Body of pancreas (tissue), 4 donors: ENCODE measurements at places on chromosomes 16 and 17.

DNA sequence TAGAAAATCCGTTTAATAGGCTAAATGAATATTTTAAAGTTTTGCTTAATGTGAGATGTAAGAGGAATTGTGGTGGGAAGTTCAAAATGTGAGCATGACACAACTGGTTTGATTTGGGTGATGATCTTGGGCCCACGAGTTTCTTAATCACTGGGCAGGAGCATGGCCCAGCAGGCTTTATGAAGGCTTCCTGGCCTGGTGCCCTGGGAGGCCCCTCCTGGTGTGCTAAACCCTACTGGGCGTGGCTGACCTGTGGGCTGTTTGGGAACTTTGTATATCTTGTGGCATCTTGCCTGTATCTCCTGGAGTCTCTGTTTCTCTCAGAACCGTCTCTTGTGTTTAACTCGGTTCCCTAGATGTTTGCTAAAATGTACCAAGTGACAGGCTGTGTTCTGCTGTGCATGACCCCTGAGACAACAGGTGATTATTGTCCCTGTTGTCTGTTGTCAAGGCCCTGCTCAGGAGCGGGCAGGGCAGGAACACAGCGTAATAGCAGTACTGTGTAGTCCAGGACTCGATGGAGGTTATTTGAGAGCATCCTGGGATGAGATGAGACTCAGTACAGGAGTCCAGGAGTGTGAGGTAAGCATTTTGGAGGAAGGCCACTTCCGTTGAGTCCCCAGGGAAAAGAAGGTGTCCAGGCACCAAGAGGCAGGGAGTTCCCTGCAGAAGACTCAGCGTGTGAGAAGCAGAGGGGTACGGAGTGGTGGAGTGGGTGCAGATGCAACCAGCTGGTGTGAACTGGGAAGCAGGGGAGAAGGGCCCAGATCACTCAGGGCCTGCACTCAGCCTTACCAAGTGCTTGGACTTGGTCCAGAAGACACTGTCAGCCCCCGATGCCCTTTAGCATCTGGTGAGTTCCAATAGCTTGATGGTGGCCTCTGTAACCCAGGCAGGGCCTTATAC is 48.5 kb downstream of the B9D1 start:
- DNase-seq = no peak

DNA sequence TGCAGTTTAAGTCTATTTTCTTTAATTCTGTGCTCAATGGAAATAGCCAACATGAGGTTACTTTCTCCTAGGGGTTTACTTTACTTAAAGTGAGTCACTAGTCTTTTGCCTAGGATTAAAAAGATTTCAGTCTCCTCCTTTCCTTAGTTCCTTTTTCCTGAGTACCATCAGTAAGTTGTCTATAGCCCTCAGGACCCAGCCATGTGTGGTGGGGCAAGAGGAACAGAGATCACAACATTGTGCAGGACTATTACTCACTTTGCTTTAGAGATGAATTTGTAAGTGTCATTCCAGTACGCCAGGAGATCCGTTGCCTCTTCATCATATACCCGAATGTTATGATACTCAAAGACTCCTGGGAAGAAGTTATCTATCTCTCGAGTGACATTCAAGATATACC is 27.7 kb upstream of the CORO6 start:
- DNase-seq = no peak

- DNase-seq = no peak
Observed at GRCh38 chr17:48522031-48522653, 8.7 kb downstream of the HOXB1 start.

DNA sequence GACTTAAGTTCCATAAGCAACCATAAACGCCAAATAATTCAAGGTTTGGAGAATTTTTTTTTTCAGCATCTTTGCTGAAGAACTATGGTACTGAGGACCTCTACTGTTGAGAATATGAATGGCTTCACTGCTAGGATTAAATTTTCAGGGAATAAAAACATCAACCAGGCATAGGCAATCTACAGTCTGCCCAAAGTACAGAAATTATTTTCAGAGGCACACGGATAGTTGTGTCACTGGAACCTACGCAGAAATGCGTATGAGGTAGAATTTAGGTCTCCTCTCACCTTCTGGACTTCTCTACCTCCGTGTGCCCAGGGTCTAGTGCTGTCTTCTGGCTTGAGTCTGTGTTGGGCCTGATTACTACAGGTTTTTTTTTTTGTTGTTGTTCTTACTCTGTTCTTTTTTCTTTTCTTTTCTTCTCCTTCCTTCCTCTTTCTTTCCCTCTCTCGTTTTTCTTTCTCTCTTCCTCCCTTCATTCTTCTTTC is 39.7 kb downstream of the NACA2 start:
- DNase-seq = no peak

DNA sequence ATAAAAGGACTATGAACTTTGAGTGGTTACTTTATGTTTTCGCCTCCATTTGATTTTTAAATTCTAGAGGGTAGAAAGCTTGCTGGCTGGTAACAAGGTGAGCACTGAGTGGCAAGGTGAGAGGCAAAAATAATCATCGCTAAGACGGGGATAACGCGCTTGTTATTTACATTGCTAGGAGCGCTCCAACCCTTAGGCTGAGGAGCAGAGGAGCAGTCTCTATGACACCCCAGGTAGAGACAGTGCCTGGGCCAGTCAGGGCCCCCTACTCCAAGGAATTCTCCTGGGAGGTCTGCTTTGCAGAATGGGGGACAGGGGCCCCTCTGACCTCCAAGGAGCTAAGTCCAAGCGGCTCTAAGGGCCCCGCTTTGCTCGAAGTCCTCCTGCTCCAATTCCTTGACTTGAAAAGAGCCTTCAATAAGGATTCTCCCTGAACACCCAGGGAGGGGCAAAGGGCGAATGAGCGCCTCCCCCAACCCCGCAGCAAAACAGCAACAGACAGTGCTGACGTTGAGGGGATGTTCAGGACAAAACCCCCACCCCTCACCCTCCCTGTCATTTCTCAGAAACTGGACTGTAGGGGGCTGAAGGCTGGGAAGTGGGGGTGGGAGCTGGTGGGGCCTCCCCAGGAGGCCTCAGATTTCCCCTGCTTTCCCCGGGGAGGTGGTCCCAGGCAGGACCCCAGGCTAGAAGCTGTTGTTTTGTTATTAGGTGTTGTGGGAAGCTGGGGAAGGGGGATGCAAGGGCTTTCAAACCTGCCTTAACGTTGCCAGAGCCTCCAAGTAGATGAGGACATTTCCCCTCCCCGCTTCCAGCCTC is 10.2 kb upstream of the FOXF1 start:
- DNase-seq = no peak

- DNase-seq = no peak
Observed at GRCh38 chr17:64661726-64661975, 456 bp downstream of the SMURF2 start.

DNA sequence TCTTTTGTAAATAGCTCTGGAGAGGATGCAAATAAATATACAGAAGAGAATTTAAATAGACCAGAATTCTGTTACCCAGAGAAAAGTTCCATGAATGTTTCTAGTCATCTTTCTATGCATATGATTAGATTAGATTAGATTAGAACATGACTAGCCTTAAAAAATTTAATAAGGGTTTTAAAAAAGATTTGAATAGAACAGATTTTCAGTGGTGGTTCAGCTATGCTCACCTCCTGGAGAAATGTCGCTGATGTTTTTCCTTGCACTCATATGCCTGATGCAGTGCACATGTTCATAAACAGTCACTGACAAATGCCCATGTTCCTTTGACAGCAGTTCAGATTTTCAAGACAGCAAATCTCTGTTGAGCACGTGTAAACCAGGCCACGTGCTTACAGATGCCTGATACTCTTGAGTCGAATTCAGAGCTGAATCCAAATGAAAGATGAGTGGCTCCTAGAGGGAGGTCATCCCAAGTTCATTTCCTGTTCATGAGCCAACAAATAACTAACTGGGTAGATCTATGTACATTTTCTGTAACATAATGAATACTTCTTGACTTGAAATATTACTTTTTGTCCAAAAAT is 19.9 kb upstream of the RAB11FIP4 start:
- no peak for DNase-seq

- no peak for DNase-seq
Observed at GRCh38 chr17:20975566-20975965, 67.2 kb downstream of the USP22 start.

- no peak for DNase-seq
Observed at GRCh38 chr17:71494062-71494855, 626.6 kb upstream of the SOX9 start.

- peak; percentile 4 for DNase-seq
Observed at GRCh38 chr17:60135951-60136666, 13.7 kb upstream of the CA4 start.

DNA sequence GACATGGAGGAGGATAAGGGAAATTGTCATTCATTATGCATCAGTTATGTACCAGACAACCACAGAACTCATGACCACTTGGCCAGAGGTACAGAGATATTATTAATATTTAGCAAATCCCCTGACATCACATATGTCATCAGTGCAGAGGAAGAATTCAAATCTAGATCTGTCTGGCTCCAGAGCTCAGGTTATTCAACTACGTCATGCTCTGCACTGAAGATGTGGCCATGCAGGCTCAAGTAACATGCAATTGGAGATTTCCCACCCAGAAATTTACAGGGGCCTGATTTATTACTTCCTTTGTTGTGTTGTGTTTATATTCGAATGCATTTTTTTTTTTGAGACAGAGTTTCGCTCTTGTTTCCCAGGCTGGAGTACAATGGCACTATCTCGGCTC is 224.3 kb downstream of the HS3ST4 start:
- no peak for DNase-seq

DNA sequence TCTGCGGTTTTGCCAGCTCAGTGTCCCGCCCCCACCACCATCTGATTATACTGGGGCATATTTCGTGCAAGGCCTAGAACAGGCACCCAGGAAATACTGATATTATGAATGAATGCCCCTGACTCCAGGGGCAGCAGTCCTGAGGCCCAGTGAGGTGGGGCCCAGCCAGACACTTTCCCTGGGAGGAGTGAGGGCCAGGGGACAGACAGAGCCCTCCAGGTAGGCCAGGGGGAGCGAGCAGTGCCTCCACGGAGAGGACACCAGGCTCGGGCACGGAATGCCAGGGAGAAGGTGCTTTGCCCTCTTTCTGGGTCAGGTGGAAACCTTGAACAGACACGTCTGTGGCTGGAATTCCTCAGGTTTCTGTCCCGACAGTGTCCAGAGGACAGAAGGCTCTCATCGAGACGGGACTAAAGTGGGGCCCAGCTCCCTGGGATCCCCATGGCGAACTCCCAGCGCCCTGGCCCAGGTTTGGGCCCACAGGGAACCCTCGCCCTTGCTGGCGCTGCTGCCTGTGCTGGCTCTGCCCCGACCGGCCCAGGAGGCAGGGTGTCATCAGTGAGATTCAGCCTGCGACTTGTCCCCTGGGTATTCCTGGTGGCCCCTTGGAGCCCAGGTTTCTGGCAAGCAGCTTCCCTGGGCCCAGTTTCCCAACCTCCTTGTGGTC is 4.3 kb downstream of the KATNB1 start:
- DNase-seq = no peak

- DNase-seq = no peak
Observed at GRCh38 chr16:74079232-74079586, 217.4 kb upstream of the PSMD7 start.

- DNase-seq = peak; percentile 55
Observed at GRCh38 chr17:45405250-45406086, 27.2 kb downstream of the ARHGAP27 start.

DNA sequence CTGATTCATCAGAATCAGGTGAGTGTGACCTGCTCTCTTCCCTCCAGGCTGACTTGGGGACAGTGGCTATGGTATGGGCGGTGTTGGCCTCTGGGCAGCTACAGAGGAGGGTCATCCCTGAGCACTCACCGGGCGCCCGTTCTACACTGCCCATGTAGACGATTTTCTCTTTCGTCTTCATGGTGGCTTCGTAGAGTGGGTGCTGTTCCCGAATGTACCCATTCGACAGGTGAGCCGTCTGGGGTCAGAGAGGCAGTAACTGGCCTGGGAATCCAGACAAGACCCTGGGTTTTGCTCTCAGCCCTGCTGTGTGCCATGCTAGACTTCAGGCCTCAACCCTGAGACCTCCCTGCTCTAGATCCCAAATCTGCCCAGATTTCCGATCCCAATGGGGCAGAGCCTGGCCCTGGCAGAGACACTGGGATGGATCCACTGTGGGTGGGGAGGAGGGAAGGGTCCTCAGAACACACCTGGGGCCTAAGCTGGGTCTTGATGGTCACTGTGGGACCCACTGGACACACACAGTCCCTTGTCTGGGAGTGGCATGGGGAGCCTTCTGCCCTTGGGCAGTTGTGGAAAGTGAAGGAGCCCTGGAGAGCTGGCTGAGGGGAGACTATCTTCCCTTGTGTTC is 13.2 kb downstream of the USP6 start:
- no peak for DNase-seq

- DNase-seq = peak; percentile 61
Observed at GRCh38 chr16:57091975-57092785, at the start of gene CPNE2. Gene CPNE2, plus strand, starts transcription at chr16:57092583. Its CDS starts 18,160 bp downstream, at chr16:57110743.

GRCh38 chr16:74052016-74052415 is 244.6 kb upstream of the PSMD7 start:
- DNase-seq = no peak

- no peak for DNase-seq
Observed at GRCh38 chr16:26857371-26857770, 209.4 kb upstream of the C16orf82 start.

DNA sequence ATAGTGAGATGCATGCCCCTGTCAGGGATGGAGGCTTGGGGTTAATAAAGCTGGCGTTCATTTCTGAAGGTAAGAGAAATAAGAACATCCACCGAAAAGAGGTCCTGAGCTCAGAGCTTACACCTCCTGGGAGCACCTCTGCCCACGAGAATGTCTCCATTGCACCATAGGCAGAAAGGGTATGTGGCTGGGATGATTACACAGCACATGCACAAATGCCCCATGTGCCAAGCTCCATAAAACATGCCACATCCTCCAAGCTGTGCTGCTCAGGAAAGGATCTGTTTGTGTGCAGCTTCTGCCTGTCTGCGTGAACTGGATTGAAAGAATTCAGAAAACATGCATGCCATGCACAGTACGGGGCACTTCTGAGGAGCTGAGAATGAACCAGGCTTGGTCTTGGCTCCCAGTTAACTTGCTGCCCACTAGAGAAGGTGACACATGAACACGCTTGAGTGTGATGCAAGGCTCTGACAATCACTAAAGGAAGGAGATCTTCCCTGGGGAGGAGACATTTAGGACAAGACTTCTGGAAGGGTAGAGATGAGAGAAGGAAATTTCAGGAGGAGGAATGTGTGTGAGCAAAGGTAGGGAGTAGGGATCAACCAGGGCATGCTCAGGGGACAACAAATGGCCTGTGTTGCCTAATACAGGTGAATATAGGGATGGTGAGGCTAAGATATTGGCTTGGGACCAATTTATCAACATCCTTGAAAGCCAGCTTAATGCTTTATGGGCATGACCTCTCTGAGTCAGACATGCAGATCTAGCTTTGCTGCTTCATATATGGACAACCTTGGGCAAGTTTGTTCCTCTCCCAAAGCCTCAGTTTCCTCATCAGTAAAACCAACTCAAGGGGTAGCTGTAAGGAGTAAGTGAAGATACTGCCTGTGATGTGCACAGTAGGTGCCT is 32.0 kb upstream of the SMPD3 start:
- DNase-seq = no peak
